Activated T-helper 1 cell treated with anti-CD3 and anti-CD28 coated beads, Interleukin-2, amount 50 U/mL, for 16 hours (primary cell): ENCODE measurements at places on chromosomes 1 and 21.

DNA sequence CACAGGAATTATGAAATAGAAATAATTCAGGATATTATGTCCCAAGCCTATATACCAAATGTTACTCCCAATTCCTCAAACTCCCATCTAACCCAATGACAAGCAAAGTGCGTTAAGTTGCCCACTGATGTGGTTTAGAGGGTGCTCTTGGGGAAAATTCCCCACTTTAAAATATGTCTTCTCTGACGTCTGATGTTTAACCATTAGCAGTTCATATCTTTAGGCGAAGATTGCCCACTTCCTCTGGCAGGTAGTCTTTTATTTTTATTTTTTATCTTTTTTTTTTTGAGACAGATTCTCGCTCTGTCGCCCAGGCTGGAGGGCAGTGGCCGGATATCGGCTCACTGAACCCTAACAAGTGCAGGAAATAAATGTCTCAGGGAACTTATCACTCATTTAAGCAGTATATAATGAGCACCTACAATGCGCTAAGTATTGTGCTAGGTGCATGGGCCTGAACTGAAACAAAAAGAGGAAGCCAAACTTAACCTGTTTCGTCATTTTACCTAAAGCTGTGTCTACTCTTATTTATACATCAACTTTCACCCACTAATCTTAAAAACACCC, 1.3 kb upstream of the LYST start:
- no peak for DNase-seq

DNA sequence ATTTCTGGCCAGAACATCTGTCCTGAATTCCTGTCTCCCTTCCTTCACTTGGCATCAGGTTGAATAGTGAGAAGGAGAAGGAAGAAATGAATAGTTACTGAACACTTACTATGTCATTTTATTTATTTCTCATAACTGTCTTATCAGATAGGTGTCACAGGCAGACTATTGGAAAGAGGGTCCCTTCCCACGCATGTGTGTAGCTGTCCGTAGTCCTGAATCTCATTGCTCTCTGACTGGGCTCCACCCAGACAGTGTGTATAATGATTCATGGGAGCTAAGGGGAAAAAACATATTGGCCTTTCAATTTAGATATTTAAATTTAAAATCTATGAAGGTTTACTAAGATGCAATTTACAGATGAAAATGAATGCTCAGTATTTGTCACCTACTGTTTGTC, 86.1 kb downstream of the OMA1 start:
- DNase-seq, result no peak

GRCh38 chr1:235018720-235019444, 109.8 kb downstream of the TOMM20 start:
- DNase-seq, result no peak

GRCh38 chr1:14067711-14068110, 367.7 kb downstream of the PRDM2 start:
- no peak for DNase-seq

DNA sequence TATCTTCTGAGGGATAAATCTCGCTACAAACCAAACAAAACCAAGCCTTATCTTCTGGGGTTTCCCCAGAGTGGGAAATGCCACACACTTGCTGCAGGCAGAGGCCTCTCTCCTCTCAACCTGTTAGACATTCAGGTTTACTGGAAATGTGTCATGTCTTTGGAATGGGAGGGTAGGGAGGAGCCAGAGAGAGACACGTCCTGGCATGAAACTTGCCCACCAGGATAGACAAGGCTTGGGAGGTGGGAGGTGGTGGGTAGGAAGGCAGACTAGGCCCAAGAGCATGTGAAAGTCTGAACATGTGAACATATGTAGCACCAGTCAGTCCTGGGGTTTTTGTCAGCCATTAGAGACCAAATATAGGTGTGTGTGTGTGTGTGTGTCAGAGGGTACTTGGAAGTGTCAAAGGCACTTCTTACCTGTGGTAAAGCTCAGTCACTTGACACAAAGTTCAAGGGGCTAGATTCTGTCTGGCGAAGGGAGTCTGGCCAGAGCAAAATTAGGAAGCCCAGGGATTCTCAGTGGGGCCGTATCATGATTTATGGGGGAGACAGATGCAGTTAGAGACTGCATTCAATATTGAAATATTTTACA, 32.4 kb upstream of the PIGC start:
- no peak for DNase-seq

DNA sequence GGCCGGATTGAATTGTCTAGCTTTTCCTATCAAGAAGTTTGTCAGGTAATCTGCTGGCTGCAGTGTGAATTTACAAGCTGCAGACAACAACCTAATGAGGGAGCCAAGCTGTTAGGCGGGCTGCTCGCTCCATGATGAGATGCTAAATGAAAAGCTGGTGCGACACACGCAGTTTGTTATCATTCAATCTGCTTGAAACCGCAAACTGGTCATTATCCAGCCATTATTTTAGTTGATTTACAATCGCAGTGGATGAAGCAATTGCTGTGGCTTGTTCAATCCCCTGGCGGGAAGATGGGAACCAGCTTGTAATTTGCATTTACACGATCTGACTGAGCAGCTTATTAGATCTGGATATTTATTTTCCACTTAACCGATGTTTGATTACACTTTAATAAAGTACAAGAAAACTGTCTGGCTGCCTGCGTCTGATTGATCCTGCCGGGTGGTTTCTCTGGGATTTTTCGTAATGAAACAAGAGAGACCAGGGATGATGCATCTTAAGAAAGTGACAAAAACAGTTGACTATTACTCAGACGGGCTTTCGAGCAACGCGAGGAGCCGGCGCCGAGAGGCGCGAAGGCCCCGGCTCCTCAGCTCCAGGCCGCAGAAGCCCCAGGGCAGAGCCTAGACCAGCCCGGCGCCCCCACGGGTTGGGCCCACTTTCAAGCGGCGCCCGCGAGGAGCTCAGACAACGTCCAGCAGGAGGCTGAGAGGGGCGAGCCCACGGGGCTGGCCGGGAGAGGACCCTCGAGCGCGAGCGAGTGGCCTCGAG, 118.0 kb upstream of the BARHL2 start:
- no peak for DNase-seq

DNA sequence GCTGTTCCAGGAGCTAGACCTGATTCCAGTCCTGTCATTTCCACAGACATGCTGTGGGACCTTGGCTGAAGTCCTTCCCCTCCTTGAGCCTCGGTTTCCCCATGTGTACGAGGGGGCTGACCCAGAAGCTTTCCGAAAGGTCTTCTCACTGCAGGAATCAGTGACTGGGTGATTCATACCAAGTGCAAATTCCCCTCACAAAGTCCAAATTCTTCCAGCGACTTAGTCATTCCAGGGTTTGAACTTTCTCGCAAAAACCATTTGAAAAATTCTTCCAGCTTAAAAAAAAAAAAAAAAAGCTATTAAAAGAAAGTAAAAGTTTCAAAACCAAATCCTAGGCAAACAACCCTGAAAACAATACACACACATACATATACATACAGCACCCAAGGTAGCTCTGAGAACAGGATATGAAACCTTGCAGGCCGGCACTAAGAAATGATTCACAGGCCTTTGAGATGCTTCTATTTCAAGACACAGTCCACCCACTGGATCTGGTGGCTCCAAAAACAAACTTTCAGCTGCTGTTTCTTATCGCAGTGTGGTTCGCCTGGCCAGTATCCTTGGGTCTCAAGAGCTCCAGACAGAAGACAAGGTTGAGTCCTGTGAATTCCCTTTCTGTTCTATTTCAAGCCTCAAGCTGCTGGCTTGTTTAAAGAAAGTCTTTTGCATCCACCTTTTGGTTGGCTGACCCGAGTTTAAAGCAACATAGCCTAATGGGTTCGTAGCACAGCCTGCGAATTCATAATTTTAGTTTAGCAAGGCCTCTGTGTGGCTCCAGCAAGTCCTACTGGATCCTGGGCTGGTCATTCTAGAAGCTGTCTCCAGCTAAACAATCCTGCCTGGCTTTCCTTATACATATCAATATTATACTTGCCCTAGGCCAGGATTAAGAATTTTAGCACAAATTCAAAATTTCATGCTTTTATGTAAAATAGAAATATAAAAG, 18.0 kb upstream of the ID3 start:
- no peak for DNase-seq

DNA sequence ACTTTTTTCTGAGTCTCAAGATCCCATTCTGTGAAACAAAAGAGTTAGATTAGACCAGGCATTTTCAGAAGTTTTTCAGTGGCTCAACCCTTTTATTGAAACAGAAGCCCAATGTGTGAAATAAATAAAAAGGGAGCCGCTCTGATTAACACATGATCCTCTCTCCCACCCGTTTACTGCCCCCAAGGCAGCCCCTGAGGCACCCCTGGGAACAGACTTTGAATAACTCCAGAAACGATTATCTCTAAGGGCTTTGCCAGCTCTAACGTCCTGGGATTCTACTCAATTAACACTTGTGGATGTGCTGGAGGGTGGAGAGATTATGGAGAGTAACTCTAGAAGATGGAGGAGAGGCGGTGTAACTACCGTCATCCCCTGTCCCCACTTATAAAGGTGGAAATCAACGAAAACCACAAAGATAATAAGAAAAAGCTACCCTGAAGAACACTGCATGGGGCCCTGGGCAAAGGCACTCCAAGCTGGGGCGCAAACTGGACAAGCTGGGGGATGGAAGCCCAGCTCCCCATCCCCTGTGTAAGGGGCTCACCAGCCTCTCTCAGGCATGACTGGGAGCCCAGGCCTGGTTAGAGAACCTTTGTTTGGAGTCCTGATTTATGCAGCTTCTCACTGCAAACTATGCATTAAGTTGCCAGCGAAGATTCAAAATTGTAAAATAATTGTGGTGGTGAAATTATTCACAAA, 39.0 kb upstream of the GRIK3 start:
- DNase-seq, result no peak

DNA sequence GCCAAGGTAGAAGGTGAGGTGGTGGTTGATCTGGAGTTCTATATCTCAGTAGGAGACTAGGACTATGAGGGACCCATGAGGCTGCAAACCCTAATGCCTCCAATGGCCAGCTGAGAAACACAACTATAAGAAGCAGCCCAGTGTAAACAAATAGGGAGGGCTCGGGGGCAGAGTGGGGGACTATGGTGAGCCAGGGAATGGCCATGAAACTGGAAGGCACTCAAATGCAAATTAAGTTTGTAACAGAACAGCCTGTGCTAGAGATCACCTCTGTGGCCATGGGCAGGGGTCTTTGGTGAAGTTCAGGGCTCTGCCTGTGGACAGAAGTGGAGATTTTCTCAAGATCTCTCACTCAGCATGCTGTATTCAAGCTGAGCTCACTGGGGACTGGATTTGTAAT, 187.1 kb downstream of the GRIK3 start:
- no peak for DNase-seq

- DNase-seq, result no peak
Observed at GRCh38 chr21:43600642-43601402, 58.5 kb downstream of the HSF2BP start.

DNA sequence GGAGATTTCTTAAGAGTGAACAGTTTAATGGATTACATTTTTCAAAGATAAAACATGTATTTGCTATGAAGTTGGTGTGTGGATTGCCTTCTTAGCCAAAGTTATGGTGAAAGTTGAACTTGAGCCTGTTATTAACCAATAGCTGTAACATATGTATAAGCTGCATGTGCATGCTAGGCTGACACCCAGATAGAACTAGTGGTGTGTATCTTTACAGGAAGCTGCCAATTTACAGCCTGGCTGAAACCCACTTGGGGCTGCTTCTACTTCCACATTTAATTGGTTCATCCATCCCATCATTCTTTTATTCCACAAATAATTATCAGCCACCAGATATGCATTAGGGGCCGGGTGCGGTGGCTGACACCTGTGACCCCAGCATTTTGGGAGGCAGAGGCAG, 3.3 kb downstream of the PLA2G5 start:
- DNase-seq, result no peak

DNA sequence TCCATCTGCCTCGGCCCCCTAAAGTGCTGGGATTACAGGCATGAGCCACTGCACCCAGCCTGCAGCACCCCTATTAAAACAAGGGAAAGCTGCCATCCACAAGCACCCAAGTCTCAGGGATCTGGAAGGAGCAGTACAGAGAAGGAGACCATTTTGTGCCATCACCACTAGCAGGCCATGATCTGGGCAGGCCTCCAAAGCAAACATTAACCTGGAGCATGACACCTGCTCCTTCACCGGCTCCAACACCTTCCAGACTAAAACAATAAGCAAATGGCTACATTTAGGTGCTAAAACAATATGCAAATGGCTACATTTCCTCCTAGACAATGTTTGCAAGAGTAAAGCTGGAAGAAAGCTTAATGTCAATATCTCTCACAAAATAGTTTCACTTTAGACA, 16.7 kb downstream of the MEAF6 start:
- no peak for DNase-seq

DNA sequence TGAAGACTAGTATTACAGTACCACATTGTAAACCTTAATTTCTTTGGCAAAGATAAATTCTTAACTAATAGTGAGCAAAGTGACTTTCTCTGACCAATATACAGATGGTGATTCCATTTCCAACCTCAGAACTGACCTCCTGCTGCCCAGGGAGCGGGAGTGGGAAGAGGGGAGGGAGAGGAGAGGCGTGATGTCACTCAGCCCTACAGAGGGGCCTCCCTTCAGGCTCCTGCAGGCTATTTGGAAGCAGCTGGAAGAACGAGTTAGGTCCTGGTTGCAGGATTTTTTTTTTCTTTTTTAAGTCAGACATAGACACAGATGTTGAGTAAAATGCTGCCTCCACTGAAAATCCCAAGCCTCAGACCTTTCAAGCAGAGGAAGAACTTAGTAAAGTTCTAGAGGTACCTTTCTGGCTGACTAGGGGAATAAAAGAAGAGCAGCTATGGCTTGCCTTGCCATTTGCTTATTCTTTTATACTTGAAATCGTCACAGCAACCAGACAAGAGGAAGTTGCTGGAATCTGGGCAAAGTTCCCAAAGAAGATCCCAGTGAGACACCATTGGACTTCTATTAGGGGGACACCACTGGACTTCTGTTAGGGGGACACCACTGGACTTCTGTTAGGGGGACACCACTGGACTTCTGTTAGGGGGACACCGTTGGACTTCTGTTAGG, 54.5 kb downstream of the EXO1 start:
- no peak for DNase-seq

GRCh38 chr1:59690171-59690930, 124.4 kb upstream of the HOOK1 start:
- no peak for DNase-seq

- no peak for DNase-seq
Observed at GRCh38 chr1:241447031-241447644, 72.4 kb downstream of the FH start.

DNA sequence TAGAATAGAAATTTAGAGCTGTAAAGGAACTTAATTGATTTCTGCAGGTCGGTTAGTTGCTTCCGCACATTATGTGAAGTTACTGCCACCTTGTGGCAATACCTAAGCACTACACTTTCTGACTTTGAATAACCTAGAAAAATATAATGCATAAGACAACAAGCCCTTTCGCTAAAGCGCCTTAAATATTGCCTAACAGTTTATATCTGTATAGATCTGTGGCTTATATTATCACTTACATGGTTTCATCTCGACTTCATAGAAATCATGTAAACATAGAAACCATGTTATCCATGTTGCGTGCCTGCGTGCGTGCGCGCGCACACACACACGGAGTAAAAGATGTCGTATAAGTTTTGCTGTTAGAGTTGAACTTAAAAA, 10.9 kb upstream of the IFI16 start:
- no peak for DNase-seq

DNA sequence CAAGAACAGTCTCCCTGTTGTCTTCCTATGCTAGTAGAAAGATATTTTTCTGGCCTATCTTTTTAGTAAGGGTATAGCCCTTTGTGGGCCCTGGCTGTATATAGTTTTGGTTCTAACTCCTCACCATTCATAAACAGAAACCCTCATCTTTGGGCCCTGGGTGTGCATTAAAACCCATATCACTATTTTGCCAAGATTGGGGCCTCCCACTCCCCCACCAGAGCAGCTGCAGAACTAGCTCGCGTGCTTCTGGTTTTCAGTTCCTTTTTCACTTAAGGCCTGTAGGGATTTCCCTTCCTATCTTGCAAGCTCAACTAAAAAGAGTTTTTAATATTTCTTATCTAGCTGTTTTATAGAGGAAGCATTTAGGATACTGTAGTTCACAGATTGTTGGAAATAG, 106.4 kb downstream of the RGL1 start:
- no peak for DNase-seq
